ENCODE measurements at places on chromosomes 7 and 10.
A peak's percentile ranks its signal among the peaks of the same experiment; 100 is the strongest.

- DNase-seq: no peak
Measured at GRCh38 chr7:128735436-128735835, 3.7 kb upstream of the CALU start.

DNA sequence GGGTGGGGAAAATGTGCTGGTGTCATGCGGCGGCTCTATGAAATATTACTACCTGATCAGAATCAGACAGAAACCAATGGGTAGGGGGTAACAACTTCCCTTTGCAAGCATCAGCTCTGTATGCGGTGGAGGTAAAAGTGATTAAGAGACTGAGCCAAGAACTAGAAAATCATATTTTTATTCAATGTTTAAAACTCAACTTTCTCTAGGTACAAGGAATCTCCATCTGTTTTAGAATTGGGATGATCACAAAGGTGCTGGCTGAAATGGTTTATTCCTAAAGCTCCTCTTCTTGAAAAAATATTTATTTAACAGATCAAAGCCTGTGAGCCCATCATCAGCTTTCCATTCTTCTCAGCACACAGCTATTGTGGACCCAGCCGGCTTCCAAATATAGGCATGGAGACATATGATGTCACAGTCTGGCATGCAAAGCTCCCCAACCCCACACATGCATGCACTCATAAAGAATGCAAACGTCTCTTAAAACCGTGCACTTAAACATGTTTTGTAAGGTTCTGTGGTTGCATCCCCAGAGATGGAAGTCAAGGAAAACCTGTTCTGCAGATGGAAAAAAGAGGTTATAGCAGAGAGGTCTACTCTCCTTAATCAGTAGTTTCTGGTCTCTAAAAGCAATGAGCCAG is 126.0 kb downstream of the SKIDA1 start:
- DNase-seq: peak; percentile 99

GRCh38 chr7:156897673-156898072 is 4.7 kb upstream of the LMBR1 start:
- no peak for DNase-seq

- DNase-seq: peak; percentile 31
Measured at GRCh38 chr7:115099906-115100305, 178.0 kb downstream of the MDFIC start.

DNA sequence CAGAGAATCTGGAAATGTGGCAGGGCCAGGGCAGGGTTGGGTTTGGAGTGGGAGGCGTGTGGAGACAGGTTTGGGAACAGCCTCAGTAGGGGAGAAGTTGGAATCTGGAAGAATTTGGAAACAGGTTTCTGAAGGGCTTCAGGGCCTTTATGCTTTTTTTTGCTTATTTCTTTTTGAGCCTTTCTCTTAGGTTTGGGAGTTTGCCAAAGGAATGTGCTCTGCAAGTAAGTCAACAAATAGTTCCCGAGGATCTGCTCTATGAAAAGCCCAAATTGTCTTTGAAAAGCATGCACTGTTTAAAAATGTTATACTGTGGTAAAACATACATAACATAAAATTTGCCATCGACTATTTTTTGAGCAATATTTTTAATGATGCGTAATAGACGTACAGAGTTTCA is 86.7 kb upstream of the ADRB1 start:
- peak; percentile 77 for DNase-seq

- no peak for DNase-seq
Measured at GRCh38 chr7:28558236-28558635, 145.9 kb downstream of the CREB5 start.

DNA sequence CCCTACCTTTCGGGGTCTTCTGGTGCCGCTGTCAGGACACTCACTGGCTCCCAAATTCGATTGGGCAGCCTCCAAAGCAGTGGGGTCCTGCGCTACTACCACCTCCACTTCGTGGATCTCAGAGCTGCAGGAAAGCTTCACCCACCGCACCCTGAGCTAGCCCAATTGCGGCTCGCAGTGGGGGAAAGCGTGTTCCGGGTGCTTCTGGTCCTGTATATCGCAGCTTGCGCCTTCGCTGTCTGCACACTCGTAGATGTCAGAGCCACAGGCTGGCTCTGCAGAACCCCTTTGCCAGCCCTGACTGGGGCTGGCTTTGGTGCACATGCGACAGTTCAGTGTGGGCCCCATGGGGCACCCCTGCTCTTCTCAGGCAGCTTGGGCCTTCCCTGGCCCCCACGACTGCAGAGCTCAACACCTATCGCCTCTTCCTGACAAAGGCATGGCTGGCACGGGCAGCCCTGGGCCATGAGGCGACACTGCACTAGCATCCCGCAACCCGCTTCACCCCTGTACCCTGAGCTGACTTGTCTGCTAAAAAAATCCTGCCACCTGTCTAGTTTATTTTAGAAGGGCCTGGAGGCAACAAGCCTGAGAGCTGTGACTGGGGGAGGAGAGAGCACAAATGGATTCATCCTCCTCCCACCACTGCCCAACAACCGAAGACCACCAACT is 78.7 kb upstream of the ABI1 start:
- no peak for DNase-seq

DNA sequence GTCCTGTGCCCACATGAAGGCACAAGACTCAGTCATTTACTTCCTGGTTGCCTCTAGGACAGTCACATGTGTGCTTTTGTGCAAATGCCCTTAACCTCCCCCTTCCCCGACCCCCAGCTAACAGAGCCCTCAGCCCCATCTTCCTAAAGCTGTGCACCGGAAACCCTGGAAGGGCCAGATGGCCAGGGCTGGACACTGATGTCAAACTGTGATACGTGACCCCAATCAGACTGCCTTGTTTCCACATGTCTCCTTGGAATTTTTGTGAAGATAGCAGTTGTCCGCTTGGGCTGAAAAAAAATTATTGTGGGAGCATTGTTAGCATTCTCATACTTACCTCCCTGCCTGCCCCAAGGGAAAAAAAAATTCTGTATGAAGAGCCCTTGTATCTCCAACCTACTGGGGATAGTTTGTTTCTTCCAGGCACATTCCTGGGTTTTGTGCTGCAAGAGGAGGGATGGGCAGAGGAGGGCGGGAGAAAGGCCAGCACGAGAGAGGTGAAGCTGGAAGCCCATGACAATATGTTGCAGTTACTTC is 17.0 kb upstream of the ADAM12 start:
- DNase-seq: no peak

DNA sequence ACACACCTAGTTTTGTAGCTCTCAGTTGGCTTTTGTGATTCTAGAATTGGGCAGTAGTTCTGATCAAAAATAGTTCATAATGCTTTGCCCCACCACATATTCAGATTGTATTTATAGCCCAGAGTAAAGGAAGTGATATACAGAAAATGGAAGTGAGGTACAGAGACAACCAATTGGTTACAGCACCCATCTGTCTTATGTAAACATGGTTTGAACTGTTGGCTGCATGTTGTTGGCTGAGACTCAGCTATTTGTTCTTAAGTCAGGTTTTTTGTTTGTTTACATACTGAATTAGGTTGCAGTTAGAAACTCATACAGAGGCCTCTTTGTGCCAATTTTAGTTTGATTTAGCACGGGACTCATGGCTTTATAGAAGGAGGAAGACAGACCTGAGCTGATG is 158.9 kb upstream of the GPR26 start:
- no peak for DNase-seq

DNA sequence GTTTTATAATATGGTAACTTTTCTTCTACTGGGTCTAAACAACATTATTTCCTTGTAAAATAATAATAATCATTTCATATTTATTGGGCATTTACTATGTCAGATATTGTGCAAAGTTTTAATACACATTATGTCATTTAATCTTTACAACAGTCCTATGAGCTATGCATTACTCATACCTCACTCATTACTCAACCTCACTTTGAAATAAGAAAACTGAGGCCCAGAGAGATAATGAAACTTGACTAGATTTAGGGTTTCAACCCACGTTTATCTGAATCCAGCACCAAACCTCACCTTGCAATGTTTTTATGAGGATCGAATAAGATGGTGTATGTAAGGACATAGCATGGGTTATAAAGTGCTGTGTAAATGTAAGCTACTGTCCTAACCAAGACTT is 153.2 kb upstream of the SLC13A1 start:
- no peak for DNase-seq

DNA sequence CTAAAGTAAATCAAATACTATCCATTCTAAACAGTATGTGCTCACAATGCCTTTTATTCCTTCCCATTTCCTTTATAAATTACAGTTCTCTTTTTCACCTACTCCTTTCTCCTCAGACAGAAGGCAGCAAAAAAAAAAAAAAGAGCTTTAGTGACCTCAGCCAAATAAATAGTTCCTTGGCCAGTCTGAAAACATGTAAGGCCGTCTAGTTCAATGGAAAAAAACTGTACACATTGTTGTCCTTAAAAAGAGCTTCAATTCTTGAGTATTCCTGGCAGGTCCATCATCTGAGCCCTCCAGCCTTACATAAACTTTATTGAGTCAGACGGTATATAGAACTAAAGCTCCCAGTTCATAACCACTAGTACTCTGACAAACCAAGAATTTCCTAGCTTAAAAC is 185.4 kb downstream of the CACNA2D1 start:
- no peak for DNase-seq

DNA sequence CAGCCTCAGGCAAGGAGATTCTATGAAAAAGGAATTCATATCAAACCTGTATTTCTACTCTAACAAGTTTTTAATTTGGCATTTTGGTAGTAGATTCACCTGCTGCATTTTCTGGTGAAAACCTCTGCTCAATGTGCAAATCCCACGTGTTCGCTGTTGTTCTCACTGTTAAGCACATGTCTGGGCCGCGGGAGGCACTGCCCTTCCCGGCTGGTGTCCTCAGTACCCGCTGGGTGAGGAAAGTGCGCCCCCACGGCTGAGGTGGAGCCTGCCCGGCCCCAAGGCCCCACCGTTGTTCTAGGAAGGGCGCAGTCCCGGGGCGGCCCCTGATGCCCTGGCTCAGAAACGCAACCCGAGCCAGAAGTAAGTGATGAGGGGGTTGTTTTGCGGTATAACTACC is 193.4 kb upstream of the VWC2 start:
- DNase-seq: no peak

GRCh38 chr7:29917641-29918040 is 72.0 kb downstream of the SCRN1 start:
- no peak for DNase-seq

DNA sequence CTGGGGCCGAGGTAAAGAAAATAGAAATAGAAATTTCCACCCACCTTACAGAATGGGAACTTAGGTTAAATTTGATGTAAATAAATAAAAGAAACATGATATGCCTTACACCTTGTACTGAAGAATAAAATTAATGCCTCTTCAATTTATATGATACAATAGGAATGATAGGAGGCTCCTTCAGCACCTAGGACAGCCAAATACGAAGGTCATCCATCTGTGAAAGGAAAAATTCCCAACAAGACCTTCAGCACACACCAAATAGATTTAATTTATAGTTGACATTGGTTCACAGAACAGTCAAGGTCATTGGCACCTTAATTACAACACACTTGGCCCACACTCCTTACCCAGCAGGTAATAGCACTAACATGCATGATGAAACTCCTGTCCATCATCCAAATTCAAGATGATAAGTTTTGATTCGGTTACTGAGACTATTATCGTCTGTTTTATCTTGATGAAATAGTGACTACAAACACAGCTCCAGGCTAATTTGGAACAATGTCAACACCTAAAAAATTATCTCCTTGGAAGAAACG is 250.9 kb downstream of the SNX13 start:
- DNase-seq: no peak

DNA sequence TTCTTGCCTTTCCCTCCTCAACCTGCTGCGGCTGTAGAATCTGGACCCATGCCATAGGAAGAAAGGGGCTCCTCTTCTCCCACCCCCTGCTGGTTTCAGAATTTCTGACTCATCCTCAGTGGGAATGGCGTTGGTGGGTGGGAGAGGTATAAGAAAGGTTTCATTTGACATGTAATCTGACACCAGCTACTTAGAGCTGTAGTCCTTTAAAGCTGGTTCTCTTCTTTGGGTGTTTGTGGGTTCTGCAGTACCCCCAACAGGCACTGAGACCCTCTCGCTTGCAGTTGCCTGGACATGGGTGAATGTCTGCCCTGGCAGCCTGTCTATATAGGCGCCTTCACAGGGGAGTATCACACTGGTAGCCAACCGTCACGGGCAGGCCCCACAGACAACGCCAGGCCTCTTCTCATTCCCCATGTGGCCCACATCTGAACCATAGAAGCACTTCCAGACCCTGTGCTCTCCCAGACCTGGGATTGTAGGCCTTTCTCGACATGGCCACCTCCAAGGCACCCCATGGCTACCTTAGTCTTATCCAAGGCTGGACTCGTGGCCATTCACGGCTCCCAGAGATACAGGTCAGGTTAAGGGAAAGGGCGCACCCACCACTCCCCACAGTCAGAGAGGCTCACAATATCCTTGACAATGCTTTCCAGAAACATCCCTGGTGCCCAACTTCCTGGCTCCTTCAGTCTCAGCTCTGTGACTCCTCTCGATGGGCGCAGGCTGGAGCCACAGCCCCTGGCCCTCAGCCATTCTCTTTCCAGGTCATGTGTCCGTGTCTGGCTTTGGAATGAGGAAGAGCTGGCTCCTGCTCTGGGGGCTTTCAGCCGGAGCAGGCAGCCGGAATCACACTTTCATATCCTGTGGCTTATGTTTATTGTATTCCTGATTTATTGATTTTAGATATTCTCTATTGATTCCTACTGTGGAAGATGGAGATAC is 17.5 kb downstream of the ZNF862 start:
- DNase-seq: peak; percentile 94

DNA sequence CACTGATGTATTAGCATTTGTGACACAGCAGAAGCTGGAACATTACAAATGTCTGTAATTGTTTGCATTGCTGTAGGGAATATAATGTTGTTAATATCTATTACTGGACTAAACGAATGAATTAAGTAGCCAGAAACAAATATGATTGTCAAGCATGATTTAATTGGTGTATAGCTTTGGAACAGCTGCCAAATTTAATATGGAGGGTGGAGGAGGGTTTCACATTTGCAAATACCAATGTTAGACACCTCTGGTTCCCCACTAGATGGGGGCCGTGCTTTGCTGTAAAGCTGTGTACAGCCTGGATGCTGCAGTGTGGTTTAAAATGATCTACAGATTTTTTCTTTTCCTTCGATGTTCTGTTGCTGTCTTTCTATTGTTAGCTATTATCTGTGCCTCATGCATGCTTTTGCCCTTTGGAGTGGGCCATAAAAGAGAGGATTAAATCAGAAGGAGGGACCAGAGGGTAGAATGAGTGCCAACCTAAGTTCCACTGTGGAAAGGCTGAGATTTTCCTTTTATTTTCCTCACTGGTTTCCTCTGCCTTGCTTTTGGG is 23.1 kb downstream of the DNAJB9 start:
- DNase-seq: no peak

DNA sequence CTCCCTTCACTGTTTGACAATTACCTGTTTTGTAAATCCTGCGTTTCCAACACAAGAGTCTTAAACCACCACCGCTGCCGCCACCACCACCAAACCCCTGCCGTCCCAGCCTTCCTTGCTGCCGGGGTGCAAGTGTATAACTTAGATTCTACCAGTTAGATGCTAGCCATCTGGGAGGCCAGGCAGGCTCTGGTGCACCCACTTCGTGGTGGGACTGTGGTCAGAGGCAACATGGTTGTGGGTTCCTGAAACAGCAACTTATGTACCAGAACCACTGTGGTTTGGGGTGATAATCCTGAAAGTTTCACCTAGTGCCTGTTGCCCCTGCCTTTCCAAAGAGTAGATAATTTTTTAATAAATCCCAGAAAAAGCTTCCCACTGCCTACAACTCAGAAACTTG is 510.5 kb downstream of the CCSER2 start:
- DNase-seq: no peak

GRCh38 chr10:16993186-16993585 is 136.4 kb downstream of the CUBN start:
- no peak for DNase-seq

GRCh38 chr10:5811387-5811821 is 1.8 kb downstream of the GDI2 start:
- peak; percentile 9 for DNase-seq
